NCI-H2029 treated with DMSO at 0.1 percent for 48 hours (cell line): ENCODE measurements at places on chromosomes 4 and X.

- DNase-seq, result no peak
These were observed 1.7 kb downstream of the NELFA start for GRCh38 chr4:2006956-2007653.

DNA sequence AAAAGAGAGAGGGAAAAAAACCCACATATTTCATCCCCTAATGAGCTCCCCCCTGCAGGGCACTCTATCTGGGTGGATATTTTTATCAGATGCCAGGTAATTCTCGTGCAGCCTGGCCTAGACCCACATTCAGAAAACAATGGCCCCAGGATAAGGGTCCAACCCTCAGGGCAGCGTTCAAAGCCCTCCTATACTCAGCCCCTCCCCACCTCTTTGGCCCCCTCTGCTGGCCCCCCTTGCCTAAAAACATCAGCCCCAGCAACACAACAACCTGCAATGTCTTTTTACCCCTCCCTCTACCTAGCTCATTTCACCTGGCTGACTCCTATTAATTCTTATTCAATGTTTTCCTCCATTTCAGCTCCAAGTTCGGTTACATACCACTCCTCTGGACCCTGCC lies 145.4 kb upstream of the MED14 start:
- no peak for DNase-seq

GRCh38 chr4:95107635-95108034 lies 349.9 kb downstream of the BMPR1B start:
- DNase-seq, result no peak

- no peak for DNase-seq
These were observed 255.8 kb downstream of the OPHN1 start for GRCh38 chrX:68177542-68177941.

- DNase-seq, result no peak
These were observed 890.5 kb downstream of the PDHA2 start for GRCh38 chr4:96730432-96730831.

GRCh38 chrX:47229427-47229826 lies 3.4 kb upstream of the USP11 start:
- DNase-seq, result no peak
